Central memory CD4-positive, alpha-beta T cell (primary cell): ENCODE measurements at places on chromosomes 13 and 19.

DNA sequence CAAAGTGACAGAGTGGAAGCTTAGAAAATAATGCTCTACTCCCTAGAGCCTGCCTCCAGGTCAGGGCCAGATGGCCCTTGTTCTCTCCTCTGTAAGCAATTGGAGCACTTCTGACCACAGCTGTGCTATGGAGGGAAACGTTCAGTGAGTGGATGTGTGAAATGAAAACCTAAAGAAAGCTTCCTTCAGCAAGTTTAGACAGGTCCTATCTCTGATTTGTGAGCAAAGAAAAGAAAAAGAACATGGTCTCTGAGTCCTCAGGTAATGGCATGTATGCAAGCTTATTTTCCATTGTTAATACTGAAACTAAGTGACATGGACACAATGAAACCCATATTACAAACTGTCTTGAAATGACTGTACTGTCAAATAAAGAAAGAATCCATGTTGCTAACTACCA is 1486.8 kb downstream of the EFNB2 start:
- DNase-seq, result no peak

DNA sequence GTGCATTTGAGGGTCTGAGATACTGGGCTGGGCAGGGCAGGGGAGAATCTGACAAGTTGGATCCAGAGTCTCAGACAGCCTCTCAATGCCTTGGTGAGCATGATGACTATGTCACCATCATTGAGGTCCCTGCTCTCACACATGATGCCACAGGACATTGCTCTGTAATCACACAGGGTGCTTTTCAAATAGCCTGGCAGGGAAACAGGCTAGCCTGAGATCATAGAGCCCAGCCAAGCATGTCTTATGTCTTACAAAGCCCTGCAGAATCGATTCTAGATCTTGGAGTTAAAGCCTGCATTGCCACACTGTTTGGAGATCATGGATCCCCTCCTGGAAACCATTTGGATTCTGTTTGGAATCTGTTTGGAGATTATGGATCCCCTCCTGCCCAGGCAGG is 5.3 kb downstream of the KCNN1 start:
- DNase-seq, result no peak

DNA sequence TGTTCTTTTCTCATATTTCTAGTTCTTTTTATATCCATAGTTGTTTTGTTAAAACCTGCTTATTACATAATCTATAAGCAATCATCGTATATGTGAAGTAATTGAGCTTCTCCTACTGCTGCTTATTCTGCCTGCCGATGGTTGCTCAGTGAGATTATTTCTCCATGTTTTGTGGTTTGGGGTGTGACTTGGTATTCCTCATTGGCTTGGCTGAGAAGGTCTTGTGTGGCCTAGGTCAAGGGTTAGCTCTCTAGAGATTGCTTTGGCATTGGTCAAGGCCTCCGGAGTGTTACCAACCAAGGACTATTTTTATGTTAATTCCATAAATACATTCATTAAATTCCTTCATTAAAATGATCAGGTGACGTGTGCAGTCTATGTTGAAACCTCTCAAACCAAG is 302.8 kb downstream of the MYO16 start:
- no peak for DNase-seq

DNA sequence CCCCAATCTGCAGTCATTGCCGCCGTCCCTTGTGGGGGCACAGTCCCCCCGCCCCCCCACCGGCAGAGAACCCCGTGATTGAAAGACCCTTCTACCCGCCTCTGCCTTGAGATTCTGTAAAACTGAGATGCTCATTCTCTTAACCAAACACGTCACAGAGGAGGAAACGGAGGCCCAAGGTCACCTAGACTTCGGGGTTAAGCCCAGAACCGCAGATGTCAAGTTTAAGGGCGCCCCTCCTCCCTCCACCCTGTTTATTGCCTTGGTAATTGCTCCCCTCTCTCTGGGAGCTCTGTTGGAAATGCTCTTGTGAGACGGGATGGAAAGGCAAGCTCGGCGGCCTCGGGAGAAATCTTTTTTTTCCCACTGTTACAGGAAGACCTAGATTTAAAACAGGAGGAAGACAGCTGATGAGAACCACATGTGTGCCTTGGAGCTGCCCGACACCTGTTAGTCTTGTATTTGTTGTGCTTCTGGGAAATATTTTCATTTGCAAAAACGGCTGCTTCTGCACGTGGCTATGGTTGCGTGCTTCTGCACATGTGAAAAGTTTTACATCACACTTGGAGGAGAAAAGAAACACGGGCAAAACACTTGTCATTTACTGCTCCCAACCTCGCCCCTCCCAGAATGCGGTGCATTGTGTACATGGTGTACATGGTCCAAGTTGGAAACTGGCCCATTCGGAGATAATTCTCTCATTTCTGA is 1.1 kb upstream of the MED26 start:
- peak; percentile 66 for DNase-seq

GRCh38 chr19:31319465-31319864 is 29.8 kb downstream of the TSHZ3 start:
- DNase-seq, result no peak

DNA sequence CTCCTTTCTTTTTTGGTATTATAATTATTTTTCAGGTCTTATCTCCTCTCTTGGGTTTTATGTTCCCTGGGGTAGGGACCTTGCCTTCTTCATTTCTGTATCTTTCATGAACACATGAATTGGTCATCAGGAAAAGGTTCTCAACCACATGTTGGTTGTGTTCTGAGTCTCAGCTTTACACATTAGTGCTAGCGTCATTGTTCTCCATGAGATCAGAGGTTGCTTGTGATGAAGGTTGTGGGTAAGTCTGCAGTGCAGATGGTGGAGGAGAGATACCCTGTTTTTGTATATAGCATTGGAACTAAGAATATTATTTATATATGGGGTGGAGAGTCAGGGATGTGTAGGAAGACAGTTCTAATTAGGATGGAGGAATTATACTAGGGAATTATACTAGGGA is 24.5 kb upstream of the CEACAM8 start:
- DNase-seq, result no peak

DNA sequence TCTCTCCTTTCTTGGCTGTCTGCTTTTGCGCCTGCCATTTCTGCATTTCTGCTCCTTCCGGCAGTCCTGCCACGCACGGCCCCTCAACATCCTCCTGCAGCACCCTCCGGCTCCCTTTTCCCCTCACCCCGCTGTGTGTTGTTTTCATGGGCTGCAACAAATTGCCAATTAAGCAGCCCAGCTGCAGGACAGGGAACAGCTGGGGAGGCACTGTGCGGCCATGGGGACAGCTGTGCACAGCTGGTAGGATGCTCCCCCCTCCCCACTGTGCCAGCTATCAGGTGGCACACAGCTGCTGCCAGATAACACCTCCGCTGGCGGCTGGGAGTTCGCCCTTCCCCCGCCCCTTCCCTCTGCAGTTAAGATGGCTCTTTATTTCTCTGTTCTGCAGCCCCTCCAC is 25.4 kb downstream of the LYL1 start:
- no peak for DNase-seq

DNA sequence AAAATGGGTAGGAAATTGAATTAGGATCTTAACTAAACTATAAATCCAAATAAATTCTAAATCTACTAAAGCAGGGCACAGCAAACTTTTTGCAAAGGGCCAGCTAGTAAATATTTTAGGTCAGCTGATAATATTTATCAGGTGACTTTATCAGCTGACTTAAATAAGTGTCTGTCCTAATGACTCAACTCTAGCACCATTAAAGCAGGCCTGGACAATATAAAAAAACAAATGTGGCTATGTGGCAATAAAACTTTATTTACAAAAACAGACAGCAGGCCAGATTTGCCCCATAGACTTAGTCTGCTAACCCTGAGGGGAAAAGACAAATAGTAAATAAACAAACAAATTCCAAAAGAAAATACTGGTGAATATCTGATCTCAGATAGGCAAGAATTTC is 27.7 kb upstream of the DOCK9 start:
- no peak for DNase-seq

GRCh38 chr13:44051918-44052675 is 172.4 kb downstream of the LACC1 start:
- no peak for DNase-seq

DNA sequence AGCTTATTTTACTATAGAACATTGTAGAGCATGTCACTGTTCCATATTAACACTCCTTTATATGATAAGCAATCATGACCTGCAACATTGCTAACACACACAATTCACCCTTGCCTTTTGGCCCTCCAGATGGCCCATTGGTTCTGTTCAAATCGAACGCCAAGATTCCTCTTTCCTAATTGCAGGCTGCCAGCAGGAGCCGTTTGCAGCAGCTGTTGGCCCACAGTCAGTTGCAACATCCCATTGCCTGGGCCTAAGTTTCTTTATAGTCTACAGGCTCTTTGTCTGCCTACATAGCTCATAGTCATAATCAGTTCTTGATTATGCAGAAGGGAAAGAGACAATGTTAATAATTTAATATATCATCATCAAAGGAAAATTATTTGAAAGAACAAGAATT is 37.6 kb downstream of the KCTD12 start:
- no peak for DNase-seq

DNA sequence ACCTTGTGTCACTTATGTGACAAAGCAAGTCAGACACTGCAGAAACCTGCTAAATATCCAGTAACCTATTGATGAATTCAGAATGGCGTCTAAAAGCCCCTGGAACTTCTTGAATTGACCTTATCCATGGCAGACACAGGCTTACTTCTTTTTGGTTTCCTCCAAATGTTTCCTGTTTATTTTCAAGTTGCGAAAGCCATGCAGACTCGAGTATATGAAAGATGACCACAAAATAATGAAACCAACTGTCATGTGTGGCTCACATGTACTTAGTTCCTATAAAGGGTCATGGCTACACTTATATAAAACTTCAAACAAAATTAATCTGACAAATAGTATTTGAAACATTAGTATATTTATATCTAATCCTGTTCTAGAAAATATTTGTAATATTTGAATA is 113.1 kb upstream of the FNDC3A start:
- no peak for DNase-seq

DNA sequence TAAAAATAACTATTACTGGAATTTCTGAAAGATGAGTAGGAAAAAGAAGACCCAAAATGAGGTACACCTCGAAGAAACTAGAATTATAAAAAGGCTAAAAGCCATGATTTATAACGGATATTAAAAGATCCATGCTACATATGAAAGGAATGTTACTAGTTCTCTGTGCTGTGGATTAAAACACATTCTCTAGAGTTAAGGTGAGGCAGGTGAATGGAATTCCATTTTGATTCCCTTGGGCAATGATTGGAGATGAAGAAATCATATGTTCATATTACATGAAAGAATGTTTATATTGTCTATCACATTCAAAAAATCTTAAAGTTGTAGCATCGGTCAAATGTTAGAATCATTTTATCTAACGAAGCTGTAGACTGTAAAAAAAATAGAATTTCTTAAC is 783.7 kb downstream of the PCDH9 start:
- no peak for DNase-seq

- no peak for DNase-seq
These were observed 5.0 kb downstream of the MVB12A start for GRCh38 chr19:17424743-17425365.

DNA sequence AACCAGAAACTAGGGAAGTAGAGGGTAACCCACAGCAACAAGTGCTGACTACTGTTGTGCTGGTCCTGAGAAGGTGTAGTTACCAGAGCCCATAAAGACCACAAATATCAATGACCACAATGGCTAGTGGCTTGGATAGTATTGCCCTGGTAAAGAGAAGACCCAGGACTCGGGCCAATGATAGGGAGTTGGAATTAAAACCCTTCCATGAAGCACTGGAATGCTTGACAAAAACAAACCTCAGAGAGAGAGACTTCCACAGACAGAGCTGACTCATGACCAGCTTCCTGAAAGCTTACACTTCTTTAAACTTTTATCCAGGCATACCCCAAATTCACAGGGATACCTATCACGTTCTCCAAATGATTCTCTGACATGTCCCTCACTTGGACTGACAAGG is 60.5 kb downstream of the WDR87 start:
- no peak for DNase-seq

- no peak for DNase-seq
These were observed 1.8 kb downstream of the PRKACA start for GRCh38 chr19:14115756-14116155.

- DNase-seq, result no peak
These were observed 25.3 kb upstream of the MIER2 start for GRCh38 chr19:369876-370275.

DNA sequence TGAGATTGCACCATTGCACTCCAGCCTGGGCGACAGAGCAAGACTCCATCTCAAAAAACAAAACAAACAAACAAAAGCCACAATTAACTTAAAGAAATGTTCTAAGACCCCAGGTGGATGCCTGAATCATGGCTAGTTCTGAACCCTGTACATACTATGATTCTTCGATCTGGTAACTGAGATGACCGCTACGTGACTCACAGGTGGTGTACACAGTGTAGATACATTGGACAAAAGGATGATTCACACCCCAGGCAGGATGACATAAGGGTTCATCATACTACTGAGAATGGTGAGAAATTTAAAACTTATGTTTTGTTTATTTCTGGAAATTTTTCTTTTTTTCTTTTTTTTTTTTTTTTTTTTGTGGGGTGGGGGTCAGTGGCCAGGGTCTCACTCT is 6.5 kb downstream of the ZNF426 start:
- no peak for DNase-seq

DNA sequence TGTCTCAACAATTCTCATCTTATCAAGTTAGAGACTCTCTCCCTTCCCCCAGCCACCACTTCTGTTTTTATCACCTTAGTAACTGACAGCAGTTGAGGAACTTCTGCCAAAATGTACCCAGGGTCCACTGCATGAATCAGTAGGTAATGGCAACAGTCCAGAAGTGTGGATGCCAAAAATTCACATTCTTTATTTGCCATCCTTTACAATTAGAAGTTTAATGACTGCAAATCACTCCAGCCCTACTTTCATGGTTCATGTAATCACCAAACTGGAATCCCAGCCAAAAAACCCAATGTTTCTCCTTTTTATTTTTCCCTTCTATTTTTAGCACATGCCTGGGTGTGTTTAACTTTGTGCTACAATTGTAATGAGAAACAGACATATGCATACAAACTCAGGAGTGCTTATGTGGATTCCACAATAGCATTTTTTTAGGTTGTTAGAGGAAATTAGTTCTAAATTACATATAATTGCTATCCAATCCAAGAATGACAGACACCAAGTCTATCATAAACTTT is 243.5 kb downstream of the RGCC start:
- DNase-seq, result no peak
